ENCODE measurements at places on chromosomes 2 and 18.

GRCh38 chr2:159444754-159445153 lies 158.3 kb upstream of the WDSUB1 start:
- no peak for DNase-seq

- no peak for DNase-seq
Observed at GRCh38 chr2:147331790-147332419, 512.9 kb upstream of the ACVR2A start.

- peak; percentile 21 for DNase-seq
Observed at GRCh38 chr2:14944562-14945346, 312.2 kb downstream of the LRATD1 start.

GRCh38 chr2:217035967-217036366 lies 176.1 kb upstream of the TNP1 start:
- DNase-seq, result no peak

DNA sequence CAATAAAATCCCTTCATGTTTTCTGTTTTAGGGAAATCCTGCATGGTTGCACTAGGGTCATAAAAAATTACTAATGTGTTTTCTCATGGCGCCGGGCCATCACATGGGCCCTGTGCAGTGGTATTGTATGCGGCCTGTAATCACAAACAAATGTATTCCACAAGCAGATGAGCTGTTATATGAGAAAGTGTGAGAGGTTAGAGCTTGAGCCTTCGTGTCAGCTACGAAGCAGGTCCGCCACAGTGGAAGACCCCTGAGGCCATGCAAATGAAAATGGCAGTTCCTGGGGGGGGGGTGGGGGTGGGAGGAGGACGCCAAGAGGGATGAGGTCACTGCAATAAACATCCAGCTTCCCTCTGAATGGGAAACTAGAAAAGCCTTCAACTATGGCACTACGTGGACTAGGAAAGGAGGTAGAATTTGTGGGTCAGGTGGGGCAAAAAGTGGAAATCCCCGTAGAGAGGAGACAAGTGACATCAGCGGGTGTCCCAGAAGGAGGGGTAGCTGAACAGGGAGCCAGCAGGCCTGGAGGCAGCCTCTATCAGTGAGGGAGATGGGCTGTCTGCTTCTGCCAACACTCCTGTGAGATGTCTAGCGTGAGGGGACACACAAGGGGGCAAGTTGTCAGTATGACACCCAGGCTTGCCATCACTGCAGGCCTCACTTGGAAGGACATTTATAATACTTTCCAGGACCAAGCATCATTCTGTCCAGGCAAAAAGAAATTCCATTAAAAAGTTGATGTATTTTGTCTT lies 130.3 kb upstream of the CTAGE1 start:
- DNase-seq, result no peak
